ENCODE measurements at places on chromosomes 2 and 18. TPM values are rescaled to one million over a fixed set of nuclear protein-coding genes. Genes with fewer than 3 reads are reported as not detected.

- DNase-seq: no peak
Measured at GRCh38 chr18:62334120-62334519, 9.0 kb downstream of the TNFRSF11A start.

The CFAP65 gene
- not detected for total RNA-seq

DNA sequence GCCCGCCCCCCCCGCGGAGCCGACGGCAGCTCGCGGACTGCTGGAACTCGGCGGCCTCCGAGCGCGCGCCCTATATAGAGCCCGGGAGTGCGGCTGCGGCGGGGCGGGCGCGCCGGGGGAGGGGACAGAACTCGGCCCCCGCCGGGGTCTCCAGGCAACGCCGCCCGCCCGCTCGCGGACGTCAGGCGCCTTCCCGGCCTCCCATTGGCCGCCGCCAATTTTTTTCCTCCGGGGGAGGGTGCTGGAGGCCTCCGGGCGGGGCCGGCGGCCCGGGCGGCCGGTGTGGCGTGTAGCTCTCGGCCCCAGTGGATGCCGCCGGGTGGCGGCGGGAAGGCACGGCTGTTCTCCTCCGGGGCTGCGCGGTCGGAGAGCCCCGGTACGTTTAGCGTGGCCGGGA, at the start of gene ZFP36L2:
TSS of gene ZFP36L2 (minus strand) at position 49 of the 397 bp plus-strand sequence. CDS start 291 bp downstream, outside the sequence.
- DNase-seq: peak; percentile 99

The SKOR2 gene
- total RNA-seq: not detected

The PCARE gene
- total RNA-seq: 0.02 TPM

- no peak for DNase-seq
Measured at GRCh38 chr2:135831180-135831812, 5.7 kb downstream of the LCT start.

- DNase-seq: no peak
Measured at GRCh38 chr2:16538707-16539106, 126.9 kb downstream of the CYRIA start.

GRCh38 chr18:5546660-5547059, 2.9 kb upstream of the EPB41L3 start:
- peak; percentile 26 for DNase-seq

The NEU2 gene
- total RNA-seq: 1.3 TPM

GRCh38 chr18:75066021-75066880, 142.7 kb downstream of the PTGR3 start:
- DNase-seq: no peak

GRCh38 chr2:201220102-201220570, 37.2 kb downstream of the CASP10 start:
- no peak for DNase-seq

The ZNF892 gene
- total RNA-seq: 2.6 TPM

The TRIB2 gene
- total RNA-seq: 52.5 TPM

The CNTNAP5 gene
- total RNA-seq: not detected

GRCh38 chr2:117523711-117524238, 290.7 kb upstream of the DDX18 start:
- DNase-seq: no peak

- no peak for DNase-seq
Measured at GRCh38 chr18:23380817-23381216, 72.3 kb upstream of the RIOK3 start.

DNA sequence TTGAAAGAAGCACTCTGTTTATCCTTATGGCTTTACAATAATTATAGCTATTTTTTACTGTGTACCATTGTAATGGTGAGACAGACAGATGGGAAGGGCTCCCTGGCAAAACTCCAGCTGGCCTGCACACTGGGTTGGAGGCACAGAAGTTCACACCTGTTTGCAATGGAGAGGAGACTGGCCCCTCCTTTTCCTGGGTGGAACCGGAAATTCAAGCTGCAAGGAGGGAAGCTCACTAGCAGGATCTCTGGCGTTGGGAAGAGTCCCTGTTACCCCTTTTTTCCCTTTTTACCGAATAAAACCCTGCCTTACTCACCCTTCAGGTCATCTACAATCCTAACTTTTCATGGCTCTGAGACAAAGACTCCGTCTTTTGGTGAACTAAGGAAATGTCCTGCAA, 100.3 kb upstream of the TFPI start:
- no peak for DNase-seq

GRCh38 chr2:190655113-190655512, 6.2 kb downstream of the NAB1 start:
- no peak for DNase-seq

The CRYGD gene
- total RNA-seq: not detected

The CCL20 gene
- total RNA-seq: 1.2 TPM

DNA sequence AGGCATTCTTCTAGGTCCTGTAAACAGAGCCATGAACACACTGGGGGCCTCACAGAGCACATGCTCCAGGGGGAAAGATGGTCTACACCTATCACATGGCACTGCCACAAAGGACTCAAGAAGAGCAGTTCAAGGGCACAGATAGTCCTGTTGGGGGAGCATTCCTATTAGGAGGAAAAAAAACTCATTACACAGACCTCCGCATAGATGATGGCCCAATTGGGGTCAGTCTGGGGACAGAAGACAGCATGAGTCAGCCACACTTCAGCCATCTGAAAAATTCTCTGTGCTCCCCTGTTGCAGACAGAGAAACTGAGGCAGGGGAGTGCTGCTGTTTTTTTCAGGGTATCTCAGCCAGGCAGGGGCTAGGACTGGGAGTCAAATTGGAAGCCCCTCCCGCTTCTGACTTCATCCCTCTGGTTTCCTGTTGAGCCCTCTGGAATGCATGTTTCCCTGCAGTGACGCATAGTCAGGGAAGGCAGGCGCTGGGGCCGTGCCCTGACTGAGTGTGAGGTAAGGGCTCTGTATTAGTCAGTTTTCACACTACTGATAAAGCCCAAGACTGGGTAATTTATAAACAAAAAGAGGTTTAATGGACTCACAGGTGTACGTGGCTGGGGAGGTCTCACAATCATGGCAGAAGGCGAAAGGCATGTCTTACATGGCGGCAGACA, 67.9 kb downstream of the RHOB start:
- DNase-seq: no peak

The CYP26B1 gene
- total RNA-seq: 93.0 TPM

GRCh38 chr2:16774980-16775898, 109.6 kb upstream of the CYRIA start:
- no peak for DNase-seq
